ENCODE measurements at places on chromosomes 12 and 14.
A peak's percentile ranks its signal among the peaks of the same experiment; 100 is the strongest.

DNA sequence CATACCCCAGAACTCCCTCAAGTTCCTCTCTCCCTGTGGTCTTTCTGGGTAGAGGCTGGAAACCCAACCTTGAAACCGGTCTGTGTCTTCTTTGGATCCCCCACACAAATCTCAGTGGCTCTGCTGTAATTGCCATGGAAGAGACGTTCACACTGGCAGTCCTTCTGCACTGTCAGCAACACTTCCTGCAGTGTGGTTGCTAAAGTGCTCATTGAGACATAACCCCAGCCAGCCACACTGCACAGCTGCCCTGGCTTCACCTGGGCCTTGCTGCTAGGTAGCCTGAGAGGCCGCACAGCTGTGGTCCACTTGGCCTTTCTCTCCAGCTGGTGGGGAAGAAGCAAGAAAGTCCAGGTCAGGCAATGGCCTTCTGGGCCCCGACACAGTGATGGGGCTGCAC is 2.4 kb downstream of the GZMH start:
- DNase-seq = no peak

- peak; percentile 27 for DNase-seq
Observed at GRCh38 chr12:100574187-100575074, 947 bp downstream of the GAS2L3 start.

DNA sequence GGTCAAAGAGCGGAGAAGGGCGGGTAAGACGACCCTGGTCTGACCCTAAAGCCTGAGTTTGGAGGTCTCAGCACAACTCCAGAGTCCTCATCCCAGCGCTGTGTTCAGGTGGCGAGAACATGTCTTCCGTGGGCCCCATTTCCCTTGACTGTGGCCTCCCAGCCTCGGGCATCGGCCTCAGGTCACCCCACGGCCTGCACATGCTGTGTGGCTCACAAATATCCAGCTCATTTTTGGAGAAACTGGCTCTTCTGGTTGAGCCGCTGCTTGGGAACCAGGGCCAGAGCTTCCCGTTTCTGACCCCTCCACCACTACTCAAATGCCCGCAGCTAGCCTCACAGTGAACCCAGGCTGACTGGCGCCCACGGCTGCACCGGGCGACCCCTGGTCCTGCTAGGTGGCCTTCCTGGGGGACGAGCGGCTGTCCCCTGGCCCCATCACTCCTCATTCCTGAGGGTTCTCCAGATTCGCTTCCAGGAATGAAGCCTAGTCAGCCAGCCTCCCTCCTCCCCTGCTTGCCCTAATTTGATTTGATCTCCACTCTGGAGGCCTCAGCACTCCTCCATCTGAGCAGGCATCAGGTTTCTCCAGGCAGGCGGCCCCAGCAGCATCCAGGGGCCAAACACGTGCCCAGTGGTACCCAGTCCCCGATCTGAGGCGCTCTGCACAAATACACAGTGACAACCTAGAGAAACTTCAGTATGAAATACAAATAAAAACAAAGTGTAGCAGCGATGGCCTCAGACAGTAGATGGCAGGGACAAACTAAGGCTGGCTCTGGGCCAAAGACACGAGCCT is 4.7 kb downstream of the P2RX2 start:
- no peak for DNase-seq

DNA sequence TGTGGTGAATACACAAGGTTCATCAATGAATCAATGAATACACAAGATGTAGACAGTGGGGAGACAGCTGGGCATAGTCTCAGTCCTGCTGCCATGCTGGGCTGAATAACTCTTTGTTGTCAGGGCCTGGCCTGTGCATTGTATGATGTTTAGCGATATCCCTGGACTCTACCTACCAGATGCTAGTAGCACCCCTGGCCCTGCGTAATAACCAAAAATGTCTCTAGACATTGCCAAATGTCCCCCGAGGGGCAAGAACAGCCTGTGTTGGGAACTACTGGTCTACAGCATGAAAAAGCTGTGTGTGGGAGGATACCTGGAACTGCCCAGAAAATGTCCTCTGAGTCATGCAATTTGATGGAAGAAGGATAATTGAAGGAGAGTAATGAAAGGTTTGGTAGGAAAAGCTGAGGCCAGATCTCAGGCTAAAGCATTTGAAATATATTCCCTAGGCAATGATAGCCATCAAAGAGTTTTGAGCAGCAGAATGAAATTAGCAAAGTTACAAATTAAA is 128.2 kb downstream of the TMEM30B start:
- no peak for DNase-seq

GRCh38 chr12:108907839-108908351 is 28.0 kb downstream of the DAO start:
- DNase-seq = no peak

DNA sequence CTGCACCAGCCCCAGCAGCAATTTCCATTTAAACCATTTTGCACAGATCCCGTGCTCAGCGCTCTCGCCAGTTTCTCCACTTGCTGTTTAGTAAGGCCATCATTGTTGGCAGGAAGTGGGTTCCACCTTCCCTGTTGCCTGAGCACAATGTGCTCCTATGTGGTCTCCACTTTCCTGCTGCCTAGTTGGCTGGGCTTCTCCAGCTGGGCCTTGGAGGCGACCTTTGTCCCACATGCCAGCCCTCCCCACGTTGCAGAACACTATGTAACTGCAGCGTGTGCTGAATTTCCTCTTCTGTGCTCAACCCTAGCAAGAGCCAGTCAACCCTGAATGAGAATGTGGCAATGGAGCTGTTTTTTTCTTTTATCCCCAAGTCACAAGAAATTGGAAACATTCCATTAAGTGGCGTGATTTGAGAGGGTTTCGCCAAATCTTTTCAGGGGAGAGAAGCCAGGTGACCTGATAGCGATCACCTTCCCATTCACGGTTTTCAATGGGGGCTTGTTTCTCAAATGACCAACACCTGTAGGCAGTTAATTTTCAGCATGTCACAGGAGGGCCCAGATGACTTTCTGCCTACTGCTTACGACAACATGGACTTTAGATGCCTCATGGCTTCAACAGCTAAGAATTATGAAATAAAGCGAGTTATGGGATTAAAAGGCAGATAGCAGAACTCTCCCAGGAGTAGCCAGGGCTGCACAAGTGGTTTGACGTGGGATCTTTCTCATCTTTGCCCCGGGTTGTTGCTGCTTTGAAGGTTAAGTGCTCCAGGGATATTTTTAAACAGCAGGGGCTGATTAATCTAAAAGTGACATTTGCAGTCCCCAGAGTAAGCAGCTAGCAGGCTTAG is at the start of gene ACACB:
Gene ACACB (plus strand): TSS at position 830 of the 853 bp plus-strand sequence. CDS start 22,819 bp downstream, outside the sequence.
- DNase-seq = no peak

- DNase-seq = no peak
Observed at GRCh38 chr12:21814814-21815213, 40.3 kb upstream of the KCNJ8 start.

DNA sequence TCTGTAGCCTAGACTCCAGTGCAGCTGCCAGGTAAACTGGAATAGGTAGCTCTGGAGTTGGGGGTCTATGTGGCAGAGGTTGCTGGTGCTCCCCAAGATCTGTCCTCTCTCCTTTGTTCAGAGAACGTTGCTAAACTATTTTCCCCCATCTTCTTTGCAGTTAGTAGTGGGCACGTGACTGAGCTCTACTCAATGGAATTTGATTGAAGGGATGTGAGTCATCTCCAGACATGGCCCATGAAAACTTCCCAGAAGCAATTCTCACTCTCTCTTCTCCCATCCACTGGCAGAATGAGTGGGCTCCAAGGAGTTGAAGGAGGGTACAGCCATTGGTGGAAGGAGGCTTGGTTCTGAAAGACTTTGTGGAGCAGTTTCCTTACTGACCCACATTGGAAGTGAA is 44.0 kb downstream of the PAH start:
- DNase-seq = no peak

DNA sequence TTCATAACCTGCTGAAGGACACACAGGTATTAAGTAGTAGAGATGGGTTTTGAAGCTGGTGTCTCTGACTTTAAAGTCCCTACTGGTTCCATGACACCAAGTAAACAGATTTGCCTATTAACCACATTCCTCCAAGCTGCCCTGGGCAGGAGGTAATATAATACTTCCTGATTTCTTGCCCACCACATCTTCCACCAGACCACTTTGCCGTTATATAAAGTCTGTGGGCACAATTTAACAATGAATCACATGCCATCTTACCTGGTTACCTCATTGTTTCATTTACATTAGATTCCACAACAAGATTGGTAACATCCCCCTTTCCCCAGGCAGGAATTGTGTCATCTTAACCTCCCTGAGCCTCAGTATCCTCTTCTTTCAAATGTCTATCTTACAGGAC is 900 bp upstream of the LRRC23 start:
- DNase-seq = no peak

- DNase-seq = no peak
Observed at GRCh38 chr12:4535092-4535491, 3.6 kb upstream of the RAD51AP1 start.

- peak; percentile 51 for DNase-seq
Observed at GRCh38 chr14:53807542-53807941, 149.1 kb downstream of the BMP4 start.

DNA sequence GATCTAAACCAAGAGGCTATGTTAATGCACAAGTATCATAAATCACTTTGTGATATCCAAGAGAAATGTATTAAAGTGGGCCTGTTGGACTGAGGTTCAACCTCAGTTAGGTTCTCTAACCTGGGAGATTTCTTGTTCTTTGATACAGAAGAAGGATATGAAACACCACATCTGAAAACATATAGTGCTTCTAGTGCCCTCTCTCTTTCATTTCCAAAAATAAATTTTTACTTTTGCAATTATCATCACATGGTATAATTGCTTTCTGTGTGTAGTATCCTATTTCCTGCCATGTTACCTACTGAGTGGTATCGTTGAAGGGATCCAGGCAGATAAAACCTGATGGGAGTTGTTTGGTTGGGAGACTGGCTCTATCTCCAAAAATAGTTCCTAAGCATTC is 264.9 kb downstream of the CCER1 start:
- DNase-seq = no peak

DNA sequence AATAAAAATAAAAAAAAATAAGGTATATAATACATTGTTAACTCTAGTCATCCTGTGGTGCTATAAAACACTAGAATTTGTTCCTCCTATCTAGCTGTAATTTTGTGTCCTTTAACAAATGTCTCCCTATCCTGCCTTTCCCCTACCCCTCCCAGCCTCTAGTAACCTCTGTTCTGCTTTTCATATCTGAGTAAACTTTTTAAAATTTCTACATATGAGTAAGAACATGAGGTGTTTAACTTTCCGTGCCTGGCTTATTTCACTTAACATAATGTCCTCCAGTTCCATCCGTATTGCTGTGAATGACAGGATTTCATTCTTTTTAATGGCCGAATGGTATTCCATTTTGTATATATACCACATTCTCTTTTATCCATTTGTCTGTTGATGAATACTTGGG is 71.3 kb upstream of the GNG2 start:
- no peak for DNase-seq

GRCh38 chr12:128245905-128246304 is 21.1 kb upstream of the TMEM132C start:
- no peak for DNase-seq

GRCh38 chr14:63510538-63510937 is 32.6 kb downstream of the PPP2R5E start:
- no peak for DNase-seq

- peak; percentile 12 for DNase-seq
Observed at GRCh38 chr14:89241257-89241656, 175.8 kb downstream of the FOXN3 start.

DNA sequence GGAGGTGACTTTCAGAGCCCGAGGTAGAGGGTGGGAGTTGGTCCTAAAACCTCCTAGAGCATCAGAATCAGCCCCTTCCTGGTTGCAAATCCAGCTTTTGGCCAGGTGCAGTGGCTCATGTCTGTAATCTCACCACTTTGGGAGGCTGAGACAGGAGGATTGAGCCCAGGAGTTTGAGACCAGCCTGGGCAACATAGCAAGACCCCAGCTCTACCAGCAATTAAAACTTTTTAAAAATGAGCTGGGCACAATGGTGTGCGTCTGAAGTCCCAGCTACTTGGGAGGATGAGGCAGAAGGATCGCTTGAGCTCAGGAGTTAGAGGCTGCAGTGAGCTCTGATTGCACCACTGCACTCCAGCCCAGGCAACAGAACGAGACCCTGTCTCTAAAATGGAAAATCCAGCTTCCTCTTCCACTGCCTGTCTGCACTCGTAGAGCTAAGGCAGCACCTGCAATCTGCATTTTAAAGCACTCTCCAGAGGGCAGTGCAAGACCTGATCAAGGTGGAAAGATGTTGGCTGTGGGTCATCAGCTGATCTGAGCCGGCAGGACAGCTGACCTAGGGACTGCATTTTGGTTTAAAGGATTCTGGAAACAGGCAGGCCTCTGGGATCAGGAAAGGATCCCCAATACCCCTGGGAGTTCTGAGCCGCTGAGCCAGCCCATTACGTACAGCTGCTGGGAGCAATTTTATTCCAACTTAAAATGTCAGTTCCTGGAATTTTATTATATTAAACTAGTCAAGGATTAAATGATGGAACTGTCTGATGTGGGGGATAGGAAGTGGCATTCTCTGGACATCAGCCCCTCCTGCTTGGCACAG is 1.8 kb upstream of the TESC start:
- no peak for DNase-seq

GRCh38 chr14:77674931-77675330 is 32.9 kb downstream of the ALKBH1 start:
- no peak for DNase-seq

- no peak for DNase-seq
Observed at GRCh38 chr14:60343571-60344071, 94.6 kb downstream of the PPM1A start.

- DNase-seq = peak; percentile 60
Observed at GRCh38 chr14:89041257-89041582, 216.8 kb downstream of the TTC8 start.

- DNase-seq = no peak
Observed at GRCh38 chr12:57892232-57892972, 45.9 kb upstream of the CTDSP2 start.

DNA sequence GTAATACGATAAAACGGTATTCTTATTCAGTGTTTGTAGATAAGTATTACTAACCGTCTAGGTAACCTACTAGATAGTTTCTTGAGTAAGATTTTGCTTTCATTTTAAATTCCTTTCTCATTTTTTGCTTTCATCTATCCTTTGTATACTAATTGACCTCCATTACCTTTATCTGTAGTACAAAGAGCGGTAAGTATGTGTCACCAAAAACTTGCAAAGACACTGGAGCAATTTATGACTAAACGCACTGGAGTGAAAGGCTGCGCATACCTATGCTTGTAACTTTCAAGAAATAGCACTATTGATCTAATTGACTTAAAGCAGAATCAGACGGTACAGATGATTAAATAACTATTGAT is 1.7 kb downstream of the ARHGAP5 start:
- no peak for DNase-seq

DNA sequence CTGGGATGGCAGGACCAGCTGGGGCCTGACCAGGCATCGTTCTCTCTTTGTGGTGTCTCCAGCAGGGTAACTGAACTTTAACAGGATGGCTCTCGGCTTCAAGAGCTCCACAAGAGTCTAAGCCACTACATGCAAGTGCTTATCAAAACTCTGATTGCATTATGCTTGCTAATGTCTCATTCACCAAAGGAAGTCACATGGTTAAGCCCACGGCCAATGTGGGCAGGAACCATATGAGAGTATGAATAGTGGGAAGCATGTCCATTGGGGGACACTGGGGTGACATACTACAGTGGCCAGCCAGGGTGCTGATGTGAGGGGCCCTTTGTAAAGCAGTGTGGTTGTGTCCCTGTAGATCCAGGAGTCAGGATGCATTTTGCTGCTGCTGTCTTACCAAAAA is 35.0 kb upstream of the KCNA5 start:
- no peak for DNase-seq

- no peak for DNase-seq
Observed at GRCh38 chr12:101042211-101042610, 167.8 kb downstream of the SLC5A8 start.

GRCh38 chr12:6071589-6071988 is 52.9 kb downstream of the VWF start:
- no peak for DNase-seq

- no peak for DNase-seq
Observed at GRCh38 chr14:104266631-104267575, 128.5 kb downstream of the KIF26A start.

Measured in dermis microvascular lymphatic vessel endothelial cell (primary cell).